NCI-H1417 treated with DMSO at 0.1 percent for 48 hours (cell line): ENCODE measurements at places on chromosomes 13 and 19.

DNA sequence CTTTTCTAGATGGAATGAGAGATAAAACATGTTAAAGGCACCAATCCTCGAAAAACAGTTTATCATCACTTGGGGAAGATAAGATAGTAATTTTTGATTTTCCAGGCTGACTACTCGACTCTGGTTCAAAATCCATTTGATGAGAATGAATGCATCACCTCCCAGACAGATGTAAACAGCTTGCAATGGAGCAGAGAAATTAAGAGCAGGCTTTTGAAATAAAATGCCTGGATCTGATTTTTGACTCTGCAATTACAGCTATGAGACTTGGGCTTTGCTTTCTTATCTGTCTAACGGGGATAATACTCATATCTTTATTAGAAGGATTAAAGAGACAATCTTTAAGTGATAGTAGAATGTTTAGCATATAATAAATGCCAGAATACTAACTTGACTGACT, 1148.9 kb downstream of the OLFM4 start:
- no peak for DNase-seq

- DNase-seq, result no peak
Observed at GRCh38 chr19:20107301-20107700, 29.5 kb downstream of the ZNF90 start.

DNA sequence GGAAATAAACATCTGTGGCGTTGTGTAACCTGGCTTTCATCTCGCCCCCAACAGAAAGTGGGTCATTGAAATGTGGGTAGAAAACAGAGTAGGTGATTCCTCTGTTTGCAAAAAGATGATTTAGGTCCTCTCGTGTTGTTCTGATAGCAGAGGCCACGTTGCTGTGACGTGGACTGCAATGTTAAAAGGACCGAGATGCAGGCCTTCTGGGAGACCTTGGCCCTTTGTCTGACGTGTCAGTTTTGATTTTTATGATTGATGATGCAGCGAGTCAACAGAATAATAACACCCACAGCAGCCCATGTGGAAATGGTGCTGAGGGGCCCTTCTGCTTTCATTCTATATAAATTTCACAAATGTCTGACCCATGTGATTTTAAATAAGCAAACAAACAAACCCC, 68.9 kb downstream of the FGF9 start:
- DNase-seq, result no peak

DNA sequence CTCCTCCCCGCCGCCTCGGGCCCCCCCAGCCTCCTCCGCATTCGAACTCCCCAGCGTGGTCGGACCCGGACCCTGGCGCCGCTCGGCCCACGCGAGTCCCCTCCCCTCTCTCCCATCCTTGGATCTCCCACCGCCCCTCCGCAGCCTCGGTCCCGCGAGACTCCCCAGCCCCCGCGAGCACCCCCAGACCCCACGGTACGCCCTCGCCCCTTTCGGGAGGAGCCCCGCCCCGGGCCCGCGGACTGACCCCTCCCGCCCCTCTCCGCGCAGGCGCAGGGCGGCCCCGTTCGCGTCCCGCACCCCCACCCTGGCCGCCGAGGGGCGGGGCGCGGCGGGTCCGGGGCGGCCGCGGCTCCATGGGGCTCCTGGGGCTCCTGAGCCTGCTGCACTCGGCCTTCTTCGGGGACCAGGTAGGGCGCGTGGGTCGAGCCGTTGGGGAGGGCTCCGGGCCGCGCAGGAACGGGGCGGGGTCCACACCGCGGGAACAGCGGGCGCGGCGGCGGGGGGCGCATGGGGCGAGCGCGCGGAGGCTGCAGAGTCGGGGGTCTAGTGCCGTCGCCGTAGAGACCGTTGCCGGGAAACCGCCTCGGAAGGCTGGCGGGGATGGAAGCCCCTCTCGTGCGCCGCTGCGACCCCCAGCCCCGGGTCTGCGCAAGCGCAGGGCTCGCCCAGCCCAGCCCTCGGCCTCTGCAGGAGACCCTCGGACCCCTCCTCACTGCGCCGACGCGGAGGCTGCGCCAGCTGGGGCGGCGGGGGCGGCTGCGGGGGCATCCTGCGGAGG, 3.8 kb upstream of the APC2 start:
- DNase-seq, result no peak

DNA sequence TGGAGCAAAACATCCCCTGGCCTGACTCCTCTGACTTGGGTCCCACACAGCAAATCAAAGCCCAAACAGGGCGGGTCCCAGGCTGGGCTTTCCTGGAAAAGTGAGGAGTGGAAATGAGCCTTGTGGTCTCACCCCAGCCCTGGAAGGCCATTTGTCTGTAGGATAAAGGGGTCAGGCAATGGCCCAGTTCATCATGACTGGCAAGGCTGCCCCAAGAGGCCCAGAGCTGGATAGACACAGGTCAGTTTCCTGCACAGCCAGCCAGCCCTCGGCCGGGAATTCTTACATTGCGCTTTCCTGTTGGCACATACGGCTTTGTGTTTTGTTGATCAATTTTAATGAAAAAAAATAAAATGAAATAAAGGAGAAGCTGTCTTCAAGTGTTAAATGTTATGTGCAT, 174.3 kb downstream of the TSHZ3 start:
- no peak for DNase-seq

GRCh38 chr13:33934343-33934742, 116.4 kb downstream of the RFC3 start:
- DNase-seq, result no peak

- no peak for DNase-seq
Observed at GRCh38 chr13:75025956-75026355, 456.0 kb downstream of the TBC1D4 start.

DNA sequence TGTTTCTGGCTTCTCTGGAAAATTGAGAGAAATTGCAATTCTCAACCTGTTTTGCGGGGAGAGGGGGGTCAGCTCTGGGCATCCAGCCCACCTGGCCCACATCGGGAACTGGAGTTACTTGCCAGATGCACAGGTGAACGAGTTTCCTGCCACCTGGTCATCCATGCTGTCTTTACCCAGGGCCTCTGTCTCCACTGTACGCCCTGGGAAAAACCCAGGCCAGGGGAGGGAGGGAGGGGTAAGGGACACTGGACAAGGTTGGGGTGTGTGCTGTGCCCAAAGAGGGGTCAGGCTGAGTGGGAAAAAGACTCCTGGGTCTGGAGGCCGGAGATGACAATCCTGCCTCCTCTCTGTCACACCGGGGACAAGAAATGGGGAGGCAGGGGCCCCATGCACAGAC, 307.6 kb downstream of the ZNF536 start:
- DNase-seq, result no peak

GRCh38 chr13:22883956-22884355, 296.8 kb upstream of the SGCG start:
- DNase-seq, result no peak

DNA sequence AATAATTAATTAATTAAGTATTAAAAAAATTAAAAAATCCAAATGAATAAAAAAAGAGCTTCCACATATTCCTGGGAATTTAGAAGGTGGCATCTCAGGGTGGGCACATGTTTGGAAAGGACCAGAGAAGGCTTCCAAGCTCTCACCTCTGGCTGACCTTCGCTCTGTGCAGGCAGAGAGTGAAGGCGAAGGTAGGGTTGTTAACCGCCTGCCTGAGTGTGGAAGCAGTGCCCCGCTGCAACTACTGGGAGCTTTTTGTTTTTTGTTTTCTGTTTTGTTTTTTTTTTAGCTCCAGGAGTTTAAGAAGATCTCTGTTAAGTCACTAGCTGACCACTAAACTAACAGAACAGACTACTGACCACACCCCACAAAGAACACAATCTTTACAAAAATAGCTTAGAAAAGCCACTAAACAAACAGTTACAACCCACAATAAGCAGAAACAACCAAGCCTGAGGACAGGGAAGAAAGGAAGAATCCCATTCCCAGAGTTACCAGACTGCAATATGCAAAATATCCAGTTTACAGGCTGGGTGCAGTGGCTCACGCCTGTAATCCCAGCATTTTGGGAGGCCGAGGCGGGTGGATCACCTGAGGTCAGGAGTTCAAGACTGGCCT, 11.4 kb downstream of the ZNF541 start:
- no peak for DNase-seq
